HuH-7.5 (cell line): ENCODE measurements at places on chromosomes 5 and 9.

DNA sequence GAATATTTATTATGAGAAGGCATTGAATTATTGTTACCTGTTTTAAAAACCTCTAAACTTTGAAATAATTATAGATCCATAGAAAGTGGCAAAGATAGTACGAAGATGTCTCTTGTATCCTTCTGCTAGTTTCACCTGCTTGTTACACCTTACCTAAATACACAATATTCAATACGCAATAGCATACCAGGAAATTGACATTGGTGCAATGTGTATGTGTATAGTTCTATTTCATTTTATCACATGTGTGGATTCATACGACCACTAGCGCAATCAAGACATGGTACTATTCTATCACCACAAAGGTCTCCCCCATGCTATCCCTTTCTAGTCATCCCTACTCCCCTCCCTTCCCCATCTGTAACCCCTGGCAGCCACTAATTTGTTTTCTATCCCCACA is 8.5 kb upstream of the OR2S2 start:
- no peak for DNase-seq

DNA sequence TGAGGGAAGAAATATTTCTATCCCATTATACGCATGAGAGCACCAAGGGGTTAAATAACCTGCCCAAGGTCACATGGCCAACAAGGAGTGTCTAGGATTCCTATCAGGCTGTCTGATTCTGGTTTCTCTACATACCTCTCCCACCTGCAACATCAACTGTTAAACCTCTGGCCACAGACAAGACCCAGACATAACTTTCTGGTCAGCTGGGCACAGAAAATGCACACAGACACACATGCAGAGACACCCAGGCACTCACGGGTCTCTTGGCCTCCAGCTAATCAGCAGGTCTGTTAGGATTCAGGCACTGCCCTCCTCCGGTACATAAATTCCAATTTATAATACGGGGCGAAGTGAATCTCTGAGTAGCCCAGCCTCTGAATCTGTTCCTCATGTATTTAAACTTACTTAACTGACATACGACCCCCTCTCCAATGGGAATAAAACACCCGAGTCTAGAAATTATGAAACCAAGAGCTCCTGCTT is 1.5 kb downstream of the SEPTIN8 start:
- no peak for DNase-seq

DNA sequence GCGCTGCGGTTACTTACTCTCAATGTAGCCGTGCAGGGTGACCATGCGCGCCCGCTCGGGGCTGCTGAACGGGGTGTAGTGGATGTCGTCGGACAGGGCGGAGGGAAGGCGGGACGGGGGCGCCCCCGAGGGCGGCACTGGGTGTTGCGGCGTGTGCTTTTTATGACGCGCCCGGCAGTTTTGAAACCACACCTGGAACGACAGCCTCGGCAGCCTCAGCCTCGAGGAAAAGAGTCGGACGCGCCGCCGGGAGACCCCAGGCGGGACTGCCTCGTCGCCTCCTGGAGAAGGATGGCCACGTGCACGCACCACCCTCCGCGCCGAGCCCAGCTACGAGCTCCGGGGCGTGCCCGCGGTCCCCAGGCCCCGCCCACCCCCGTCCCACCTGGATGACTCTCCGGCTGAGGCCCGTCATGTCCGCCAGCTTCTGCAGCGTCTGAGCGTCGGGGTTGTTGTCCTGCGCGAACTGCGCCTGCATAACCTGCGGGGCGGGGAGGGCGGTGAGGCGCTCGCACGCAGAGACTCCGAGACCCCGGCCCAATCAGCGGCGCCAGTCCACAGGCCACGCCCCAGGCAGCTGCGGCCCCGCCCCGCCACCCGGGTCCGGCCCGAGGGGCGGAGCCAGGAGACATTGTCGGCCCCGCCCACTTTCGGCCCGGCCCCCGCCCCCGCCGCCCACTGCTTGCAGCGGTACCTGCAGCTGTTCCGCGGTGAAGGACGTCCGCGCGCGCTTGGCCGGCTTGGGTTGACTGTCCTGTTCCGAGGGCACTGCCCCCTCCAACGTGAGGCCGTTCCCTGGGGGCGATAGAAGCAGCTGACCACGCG is 15.0 kb downstream of the LHX6 start:
- DNase-seq, result peak; percentile 97

GRCh38 chr5:97728920-97729319 is 545.9 kb upstream of the RIOK2 start:
- DNase-seq, result no peak

- DNase-seq, result no peak
Measured at GRCh38 chr5:38528162-38528703, 28.2 kb downstream of the LIFR start.

DNA sequence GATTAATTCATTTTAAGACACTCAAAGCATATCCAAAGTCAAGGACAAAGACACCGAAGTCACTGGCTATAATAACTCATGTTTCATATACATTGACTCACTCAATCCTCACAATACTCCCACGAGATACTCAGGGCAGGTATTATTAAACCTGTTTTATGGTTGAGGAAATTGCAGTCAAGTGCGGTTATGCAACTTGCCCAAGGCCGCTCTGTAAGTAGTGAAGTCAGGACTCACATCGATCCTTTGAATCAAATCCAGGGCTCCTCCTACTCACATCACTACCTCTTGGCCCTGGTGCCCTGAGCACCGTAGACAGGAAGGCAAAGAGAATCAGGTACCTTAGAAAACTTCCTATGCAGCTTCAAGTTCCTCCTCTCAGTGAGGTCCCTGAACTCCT is 87.8 kb upstream of the APC start:
- DNase-seq, result no peak

- DNase-seq, result peak; percentile 80
Measured at GRCh38 chr5:77645158-77645994, 6.9 kb upstream of the OTP start.

DNA sequence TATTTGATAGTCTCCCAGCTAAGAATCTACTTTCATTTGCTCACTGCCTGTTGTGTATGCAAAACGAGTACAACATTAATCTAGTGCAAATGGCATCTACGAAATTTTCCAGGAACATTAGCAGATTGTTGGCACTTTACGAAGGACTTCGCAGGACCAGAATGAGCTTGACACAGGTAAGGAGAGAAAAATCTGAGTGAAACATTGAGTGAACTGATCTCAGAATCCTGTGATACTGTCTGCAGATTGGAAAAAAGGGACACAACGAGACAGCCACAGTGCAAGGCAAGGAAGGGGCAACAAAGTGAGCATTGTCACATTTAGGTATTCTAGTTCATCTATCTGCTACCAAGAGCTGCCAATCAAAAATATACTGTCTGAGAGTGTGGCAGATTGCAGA is 350.5 kb downstream of the ZNF608 start:
- DNase-seq, result no peak

DNA sequence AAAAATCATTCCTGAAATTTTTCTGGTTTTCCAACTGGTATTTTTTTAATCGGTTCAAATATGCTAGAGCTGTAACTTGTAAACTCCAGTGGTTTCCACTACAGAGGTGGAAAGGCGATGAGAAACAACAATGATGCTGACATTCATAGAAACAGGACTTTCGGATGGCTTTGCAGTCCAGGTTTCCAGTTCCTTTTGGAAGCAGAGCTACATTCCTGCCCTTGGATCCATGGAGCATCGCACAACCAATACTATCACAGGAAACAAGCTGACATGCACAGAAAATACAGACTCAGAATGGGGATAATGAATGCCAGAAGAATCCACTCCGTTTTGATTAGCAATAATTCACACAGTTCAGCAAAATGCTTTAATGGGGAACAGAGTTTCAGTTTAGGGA is 140.0 kb downstream of the EPB41L4A start:
- no peak for DNase-seq

- no peak for DNase-seq
Measured at GRCh38 chr5:150694612-150695011, 6.2 kb downstream of the RBM22 start.

DNA sequence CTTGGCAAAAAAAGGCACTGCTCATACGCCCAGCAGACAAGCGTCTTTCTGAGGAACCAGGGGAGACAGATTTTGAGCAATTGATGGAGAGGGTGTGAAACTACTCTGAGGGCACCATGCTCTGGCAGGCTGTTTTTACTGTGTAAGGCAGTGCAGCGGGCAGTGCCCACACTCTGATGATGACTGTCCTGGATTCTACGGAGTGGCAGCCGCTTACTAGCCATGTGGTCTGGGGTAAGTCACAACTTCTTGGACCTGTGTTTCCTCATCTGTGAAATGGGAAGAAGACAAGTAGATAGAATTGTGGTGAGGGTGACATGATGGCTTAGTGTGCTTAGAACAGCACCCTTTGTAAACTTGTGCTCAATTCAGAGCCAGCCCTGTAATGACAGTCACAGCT is 38.8 kb downstream of the FABP6 start:
- DNase-seq, result no peak

DNA sequence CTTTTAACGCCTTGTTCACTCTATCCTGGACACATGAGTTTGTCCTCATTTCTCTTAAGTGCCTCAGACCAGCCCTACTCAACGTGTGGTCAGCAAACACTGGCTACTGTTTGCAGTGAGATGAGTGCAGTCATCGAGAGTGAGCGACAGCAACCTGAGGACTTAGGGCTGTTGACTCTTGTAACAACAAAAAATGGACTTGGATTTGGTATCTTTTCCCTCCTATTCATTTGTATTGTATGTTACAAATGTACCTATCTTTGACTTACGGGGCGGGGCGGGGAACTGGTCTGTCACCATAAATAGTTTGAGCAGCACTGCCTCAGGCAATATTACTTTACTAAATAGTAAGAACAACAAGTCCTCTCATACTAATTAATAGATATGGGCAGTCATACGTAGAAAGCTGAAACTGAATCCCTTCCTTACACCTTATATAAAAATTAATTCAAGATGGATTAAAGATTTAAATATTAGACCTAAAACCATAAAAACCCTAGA is 84.1 kb downstream of the TLE1 start:
- DNase-seq, result no peak

DNA sequence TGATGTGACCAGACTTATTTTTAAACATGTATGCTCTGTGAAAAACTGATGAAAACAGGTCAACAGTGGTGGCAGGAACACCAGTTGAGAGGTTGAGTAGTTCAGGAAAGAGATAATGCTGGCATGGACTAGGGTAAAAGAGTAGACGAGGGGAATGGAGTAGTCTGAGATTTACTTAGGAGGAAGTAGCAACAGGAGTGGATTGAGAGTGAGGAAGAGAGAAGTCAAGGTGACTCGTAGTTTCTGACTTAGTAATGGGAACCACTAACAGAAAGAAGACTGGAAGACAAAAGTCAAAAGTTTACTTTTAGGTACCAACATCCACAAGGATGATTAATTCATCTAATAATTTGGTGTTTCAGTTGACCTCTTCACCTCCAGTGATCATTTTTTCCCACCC is 3.6 kb downstream of the SRA1 start:
- no peak for DNase-seq

- no peak for DNase-seq
Measured at GRCh38 chr5:19886123-19886917, 101.7 kb downstream of the CDH18 start.

DNA sequence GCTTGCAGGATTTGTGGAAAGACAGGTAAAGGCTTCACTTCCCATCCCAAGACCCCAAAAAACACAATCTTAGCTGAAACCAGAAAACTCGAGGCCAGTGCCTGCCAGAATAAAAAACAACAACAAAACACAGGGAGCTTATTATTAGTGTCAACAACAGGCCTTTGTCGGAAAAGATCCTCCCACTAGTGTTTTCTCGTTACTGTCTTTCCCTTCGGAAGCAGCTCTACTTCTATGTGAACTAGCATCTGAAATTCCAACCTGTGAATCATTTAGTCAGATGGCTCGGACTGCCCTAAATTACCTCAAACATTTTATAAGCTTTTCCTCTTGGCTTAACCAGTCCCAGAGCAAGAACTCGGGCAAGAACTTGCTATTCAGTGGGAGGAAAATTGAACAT is 122.2 kb upstream of the GNA14 start:
- DNase-seq, result no peak

DNA sequence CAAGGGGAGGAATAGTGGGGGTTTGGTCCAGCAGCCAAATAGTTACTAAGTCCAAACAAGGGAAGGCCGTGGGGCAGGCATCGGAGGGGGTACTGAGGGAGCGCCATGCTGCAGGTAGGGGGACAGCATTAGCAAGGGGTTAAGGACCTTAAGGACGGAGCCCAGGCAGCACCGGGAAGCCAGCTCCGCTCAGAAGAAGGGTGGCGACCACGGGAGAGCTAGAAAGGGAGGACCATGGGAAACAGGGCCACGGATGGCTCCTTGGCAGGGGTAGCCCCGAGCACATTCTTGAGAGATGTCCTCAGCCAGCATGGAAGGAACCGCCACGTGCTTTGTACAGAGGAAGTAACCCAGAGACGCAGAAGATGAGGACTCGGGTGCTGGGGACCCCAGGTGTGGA is 76.2 kb upstream of the STXBP1 start:
- DNase-seq, result no peak

GRCh38 chr5:21919414-21920022 is 933.6 kb downstream of the CDH12 start:
- DNase-seq, result peak; percentile 10

- no peak for DNase-seq
Measured at GRCh38 chr9:114696814-114697544, 15.0 kb upstream of the TEX48 start.

DNA sequence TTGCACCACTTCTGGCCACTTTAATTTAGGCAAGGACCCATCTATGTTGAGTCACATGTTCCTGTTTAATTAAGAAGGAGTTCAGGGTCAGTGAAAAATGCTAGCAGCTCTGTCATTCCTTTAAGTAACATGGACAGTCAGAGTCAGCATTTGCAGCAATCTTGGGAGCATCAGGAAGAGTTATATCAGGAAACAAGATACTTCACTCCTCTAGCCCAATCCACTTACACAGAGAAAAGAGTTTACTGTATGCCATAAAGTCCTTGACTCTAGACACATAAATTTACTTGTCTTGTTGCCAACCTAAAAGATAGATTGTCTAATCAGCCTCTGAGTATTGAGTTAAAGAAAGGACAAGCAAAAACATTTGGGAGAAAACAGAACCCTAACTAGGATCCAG is 266.7 kb downstream of the PJA2 start:
- DNase-seq, result no peak

DNA sequence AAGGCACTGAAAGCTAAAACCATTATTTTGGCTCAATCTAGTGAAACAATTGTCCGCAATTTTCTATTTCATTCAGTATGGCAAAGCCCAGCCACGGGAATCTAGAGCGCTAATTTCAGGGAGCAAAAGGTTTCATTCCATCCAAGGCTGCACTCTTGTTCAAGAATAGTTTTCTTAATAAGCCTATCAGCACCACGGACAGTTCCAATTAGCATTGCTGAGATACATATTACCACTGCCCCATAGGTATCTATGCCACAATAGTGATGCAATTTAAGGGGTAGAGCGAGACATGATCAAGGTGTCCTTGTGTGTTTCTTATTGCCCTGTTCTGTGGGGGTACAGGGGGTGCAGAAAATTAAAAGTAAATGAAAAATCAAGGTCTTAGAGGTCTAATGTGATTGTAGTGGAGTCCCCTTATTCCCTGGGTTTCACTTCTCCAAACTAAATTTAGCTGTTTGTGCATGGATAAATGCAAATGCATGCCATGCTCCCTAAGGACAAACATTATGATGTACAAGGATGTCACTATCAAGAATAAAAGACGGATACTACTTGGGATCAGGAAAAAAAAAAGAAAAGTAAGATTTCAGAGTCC is 45.5 kb downstream of the SPOCK1 start:
- no peak for DNase-seq

GRCh38 chr9:87238545-87238944 is 259.1 kb upstream of the DAPK1 start:
- no peak for DNase-seq

GRCh38 chr5:158484150-158484549 is 615.6 kb downstream of the EBF1 start:
- DNase-seq, result no peak

- no peak for DNase-seq
Measured at GRCh38 chr5:128984480-128984879, 19.2 kb downstream of the SLC27A6 start.

GRCh38 chr9:113577525-113578261 is 114.2 kb downstream of the RGS3 start:
- no peak for DNase-seq
